ENCODE measurements at places on chromosomes 16 and 17.

DNA sequence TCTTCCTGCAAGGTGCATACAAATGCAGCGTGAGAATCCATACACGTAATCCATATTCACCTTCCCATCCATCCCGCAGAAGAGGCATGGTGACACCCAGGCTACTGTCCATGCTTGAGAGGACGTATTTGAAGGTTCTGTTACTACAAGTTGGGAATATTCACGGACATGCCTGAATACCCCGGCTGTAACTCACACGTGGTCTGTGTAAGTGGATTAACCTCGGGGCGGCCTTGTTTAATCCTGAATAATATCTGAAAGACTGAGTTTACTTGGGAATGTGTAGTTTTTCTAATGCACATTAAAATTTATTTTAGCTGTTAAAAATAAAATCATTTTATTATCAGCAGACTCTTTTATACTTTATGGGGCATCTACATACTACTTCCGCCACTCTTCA is 13.1 kb downstream of the CPSF4L start:
- DNase-seq = no peak

DNA sequence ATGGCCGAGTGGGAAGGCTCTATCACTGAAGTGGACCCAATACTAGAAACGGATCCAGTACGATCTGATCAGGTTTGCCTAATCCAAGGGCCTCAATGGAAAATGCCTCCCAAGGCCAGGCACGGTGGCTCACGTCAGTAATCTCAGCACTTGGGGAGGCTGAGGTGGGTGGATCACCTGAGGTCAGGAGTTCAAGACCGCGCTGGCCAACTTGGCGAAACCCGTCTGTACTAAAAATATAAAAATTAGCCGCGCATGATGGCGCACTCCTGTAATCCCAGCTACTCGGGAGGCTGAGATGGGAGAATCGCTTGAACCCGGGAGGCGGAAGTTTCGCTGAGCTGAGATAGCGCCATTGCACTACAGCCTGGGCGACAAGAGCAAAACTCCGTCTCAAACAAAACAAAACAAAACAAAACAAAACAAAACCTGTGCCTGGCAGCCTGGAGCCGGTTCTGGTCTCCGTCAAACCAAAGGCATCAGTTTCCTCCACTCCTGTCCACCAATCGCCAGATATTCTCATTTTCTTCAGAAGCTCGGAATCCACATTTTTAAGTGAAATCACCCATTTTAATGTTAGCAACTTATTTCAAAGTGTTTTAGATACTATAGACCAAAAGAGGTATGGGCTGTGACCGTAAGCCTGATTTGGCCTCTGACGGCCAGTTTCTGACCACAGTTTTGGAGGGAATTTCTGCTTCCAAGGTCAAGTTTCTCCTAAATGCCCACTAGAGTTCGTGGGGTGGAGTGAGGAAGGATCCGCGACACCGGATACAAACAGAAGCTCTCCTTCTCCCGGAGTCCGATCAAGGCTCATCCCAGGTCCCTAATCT is 664 bp downstream of the NQO1 start:
- DNase-seq = no peak

DNA sequence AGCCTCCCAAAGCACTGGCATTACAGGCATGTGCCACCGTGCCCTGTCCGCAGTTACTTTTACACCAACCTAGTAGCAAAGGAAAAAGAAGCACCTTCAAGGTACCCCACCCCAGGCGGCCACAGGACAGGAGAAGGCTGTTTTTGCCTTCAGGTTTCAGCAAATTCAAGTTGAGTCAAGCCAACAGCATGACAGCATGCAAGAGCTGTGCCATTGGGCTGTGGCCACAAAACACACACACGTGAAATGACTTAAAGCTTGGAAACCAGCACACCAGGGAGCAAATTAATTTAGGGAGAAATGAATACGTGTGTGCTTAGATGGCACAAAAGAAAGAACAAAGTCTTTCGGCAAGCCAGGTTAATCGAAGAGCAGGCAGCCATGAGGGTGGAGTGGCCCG is 39.7 kb downstream of the ERCC4 start:
- no peak for DNase-seq

DNA sequence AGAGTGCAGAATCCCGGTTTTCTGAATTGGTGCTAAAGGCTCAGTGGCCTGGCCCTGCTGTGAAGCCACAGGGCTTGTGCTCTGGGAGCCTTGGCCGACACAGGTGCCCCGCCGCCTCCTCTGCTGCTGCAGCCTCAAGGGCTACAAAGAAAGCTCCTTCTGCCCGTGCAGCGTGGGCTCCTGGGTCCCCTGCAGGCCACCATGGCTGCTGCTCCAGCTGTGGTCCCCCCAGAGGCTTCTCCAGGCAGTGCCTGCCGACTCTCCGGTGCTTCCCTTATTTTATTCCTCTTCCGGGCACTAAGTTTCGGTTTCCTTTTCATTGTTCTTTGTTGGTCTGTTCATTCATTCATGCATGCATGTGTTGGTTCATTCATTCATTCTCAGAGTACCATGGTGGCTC is 53.1 kb downstream of the CMIP start:
- no peak for DNase-seq

GRCh38 chr17:1918346-1919162 is 88.7 kb downstream of the RPA1 start:
- DNase-seq = no peak

DNA sequence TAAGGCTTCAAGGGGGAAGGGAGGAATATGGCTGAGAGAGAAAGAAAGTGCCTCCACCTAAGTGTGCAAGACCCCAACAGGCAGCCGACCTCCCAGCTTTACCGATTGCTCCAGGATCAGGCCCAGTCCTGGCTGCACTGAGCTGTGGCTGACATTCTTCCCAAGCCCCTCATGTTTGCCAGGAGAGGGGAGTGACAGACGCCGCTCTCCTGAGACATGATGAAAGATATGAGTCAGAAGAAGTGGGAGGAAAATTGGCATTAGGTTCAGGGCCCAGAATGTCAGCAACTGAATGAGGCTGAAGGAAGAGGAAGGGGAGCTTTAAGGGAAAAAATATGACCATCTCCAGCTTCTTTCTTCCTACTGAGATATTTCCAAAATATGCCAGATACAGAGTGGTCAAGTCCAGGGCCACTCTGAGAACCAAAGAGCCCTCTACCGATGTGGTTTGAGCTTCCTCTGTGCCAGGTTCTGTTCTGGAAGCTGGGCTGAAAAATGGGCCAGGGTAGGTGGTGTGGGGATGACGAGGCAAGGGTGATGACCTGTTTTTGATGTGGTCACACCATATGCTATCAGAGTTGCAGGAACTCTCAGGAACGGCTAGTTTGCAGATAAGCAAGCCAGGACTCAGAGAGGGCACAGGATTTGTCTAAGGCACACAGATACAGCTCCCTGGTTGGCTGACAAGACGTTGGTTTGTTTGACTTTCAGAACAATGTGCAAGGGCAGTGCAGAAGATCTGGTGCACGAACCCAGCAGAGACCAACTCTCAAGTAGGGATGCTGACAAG is 176.7 kb downstream of the SOX9 start:
- no peak for DNase-seq

DNA sequence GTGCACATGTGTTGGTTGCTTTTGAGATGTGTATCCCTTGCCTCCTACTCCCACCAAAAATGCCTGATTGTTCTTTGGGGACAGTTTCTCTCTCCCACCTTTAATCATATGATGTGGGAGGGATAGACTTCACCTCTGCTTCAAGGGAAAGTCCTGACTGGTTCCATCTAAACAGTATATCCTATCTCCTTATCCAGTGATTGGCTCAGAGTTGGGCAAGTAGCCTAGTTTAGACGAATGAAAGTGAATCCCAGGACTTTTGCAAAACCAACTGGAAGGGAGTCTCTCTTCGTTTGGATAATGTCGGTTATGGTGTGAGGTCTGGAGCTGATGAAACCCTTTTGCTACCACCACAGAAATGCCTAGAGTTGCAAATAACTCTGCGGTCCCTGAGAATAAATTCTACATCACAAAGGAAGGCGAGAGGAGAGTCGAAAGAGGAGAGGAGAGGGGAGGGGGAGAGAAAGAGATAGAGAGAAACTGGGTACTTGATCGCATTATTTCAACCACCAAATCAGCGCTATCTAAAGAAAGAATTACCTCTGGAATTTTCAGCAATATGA is 77.1 kb upstream of the SALL1 start:
- no peak for DNase-seq

GRCh38 chr17:50986989-50987660 is 121.0 kb upstream of the TOB1 start:
- no peak for DNase-seq

DNA sequence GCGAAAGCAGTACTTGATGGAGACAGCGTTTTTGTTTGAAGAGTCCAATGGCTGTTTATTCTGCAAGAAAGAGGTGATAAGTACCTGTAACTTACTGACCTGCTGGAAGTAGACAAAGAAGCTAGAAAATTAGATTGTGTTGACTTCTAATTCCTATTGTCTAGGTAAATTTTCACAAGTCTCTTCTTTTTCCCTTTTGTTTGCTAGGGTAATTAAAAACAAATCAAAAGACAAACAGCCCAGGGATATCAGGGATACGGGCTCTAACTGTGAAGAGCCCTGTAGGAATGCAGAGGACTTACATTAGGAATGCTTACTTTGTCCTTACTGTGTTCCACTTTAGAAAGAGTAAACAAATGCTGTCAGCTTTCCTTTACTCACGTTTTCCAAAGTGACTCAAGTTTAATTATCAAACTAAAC is 7.0 kb downstream of the PSME3IP1 start:
- DNase-seq = no peak

GRCh38 chr17:56779898-56780777 is 53.6 kb downstream of the C17orf67 start:
- DNase-seq = peak; percentile 17

DNA sequence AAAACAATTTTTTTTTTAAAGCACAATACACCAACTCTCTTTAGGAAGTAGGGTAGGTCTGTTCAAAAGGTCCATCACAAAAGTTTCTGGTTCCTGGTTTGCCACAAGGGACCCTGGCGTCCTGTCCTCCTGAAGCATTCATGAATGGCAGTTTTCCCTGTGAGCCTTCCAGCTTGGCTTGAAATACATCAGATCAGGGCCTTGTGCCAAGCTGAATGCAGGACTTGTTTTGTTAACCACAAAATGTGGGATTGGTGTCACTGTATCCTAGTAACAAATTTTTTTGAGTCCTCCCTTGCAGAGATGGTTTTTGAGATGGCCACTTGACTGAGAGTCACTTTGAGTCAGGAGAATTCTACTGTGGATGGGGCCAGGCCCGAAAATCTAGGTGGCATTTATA is 3.9 kb downstream of the GNAO1 start:
- DNase-seq = peak; percentile 28

- DNase-seq = peak; percentile 76
These were observed 500 bp downstream of the MAF start for GRCh38 chr16:79599837-79600637.

GRCh38 chr16:74557275-74557674 is 49.6 kb downstream of the GLG1 start:
- no peak for DNase-seq

GRCh38 chr17:968812-969730 is 10.5 kb downstream of the NXN start:
- DNase-seq = no peak

DNA sequence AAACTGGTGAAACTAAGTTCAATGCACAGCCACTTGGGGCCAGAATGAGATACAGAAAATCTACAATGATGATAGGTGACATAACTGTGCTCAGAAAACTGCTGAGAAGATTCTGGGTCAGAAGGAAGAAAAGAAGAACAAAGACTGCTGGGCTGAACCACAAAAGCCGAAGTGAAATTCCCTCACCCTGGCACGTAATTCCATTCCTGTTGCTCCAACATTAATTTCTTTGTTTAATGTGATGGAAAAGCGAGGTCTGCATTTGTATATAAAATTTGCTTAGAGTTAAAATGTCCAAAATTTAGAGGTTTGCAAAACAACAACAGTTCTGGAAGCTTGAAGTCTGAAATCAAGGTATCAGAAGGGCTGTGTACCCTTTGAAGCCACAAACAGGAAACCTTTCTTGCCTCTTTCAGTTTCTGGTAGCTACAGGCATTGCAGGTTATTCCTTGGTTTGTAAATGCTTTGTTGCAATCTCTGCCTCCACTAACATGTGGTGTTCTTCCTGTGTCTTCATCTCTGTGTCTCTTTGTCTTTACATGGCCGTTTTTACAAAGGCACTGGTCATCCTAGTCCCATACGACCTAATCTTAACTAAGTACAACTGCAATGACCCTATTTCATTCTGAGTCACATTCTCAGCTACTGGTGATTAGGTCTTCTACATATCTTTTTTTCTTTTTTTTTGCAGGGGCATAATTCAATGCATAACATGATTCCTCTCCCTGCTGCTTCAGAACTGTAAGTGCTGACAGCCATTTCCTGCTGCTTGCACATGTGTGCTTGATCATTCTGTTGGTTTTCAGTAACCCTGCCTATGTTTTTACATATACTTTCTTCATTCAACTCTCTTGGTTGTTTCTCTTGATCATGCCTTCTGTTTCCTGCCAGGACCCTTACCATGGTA is 603.0 kb upstream of the CDH8 start:
- DNase-seq = no peak

GRCh38 chr16:1264345-1265089 is 8.6 kb downstream of the TPSD1 start:
- no peak for DNase-seq

DNA sequence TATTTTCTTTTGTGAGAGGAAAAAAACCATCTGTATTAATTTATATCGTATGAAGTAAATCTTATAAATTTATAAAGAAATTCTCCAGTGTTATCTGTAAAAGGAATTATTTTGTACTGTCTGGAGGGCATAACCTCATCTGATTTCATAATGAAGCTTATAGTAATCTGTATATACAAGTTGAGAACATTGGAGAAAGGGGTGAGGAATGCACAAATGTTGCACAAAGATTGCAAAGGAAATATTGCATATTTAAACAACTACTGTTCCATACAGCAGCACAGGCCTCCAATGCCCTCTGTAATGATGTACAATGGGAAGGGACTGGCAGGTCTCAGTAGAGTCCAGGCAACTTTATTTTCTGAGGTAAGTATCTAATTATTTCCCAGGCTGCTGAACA is 50.8 kb upstream of the KCNJ16 start:
- no peak for DNase-seq

DNA sequence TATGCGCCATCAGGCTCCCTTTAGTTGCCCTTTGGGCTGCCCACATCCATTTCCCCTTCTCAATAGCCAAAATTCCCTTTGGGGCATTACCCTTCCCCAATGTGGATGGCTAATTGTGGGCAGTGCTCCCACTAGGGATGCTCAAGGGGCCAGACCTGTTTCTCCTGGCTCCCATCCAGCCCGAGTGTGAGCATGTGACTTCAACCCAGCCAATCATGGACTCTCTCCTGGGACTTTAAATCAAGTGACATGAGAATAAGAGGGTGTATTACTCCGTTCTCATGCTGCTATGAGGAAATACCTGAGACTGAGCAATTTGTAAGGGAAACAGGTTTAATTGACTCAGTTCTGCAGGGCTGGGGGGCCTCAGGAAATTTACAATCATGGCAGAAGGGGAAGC is 60.9 kb upstream of the WSB1 start:
- DNase-seq = no peak

GRCh38 chr17:61205401-61205800 is 194.2 kb upstream of the TBX2 start:
- no peak for DNase-seq

GRCh38 chr16:70644763-70645597 is 1.4 kb upstream of the IL34 start:
- no peak for DNase-seq

GRCh38 chr16:83397601-83398291 is 410.0 kb upstream of the HSBP1 start:
- DNase-seq = no peak
